Brain pericyte (primary cell): ENCODE measurements at places on chromosomes 2 and 18.

- DNase-seq: no peak
Measured at GRCh38 chr2:98881153-98881650, 54.8 kb downstream of the CRACDL start.

DNA sequence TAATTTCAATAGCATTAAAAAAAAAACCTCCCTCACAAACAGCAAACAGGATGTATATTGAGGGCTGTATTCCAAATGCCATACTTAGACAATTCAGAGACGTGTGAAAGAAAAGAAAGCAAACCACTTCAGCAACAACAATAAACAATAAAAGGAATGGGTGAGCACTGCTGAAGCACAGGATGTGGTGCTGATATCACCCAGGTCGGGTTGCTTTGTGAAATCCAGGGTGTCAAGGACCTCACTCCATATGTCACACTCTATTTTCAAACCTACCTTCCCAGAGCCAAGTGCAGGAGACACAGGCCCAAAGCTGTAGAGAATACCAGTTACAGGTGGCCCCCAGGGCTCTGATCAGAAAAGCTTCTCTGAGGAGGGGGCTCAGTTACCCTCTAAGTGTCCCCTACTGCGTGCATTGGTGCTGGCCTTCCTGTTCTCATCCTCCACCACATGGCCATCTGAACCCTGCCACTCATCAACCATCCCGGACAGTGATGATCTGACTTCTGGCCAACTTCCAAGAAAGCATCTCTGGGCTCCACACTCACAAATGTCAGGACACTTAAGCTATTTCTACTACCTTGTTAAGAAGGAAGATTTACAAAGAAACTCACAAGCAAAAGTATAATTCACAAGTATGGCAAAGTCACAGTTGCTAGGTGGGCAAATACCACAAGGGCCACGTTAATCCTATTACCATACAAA, 363.0 kb downstream of the SS18 start:
- DNase-seq: no peak

DNA sequence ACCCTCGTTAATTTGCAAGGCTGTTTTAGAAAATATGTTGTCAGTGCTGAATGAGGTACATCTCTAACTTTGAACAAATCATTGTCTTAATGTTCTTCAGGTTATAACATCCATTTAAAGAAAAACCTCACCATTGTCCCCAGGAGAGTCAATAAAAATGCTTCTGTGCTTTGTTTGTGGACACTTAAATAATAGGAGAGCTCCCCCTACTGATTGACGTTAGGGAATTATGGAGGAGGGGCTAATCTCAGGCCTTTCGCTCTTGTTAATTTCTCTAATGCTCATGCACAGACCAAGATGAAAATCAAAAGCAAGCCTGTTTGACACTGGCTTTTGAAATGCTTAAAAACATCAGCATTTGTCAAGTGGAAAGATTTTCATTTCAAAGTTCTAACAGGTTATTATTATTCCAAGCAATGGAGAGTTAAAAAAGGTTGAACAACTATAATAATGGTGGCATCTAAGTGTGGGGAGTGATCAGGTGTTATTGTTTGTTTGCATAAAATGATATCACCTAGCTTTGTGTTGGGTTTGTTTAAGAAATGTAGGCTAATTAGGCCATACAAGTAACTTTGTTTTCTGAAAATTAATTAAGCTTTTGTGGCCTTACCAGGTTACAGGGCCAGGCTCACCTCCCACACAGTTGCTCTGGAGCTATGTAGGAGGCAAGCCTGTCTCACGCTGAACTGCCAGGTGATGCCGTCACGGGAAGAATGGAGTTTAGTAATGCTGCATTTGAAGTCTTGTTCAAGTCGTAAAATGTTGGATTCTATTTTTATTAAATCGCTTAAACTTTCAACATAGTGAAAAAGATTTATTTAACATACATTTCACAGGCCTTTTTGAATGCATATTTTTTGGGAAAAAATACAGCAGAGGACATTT, 51.7 kb upstream of the SMIM21 start:
- no peak for DNase-seq

- no peak for DNase-seq
Measured at GRCh38 chr2:11371092-11371937, 26.9 kb upstream of the ROCK2 start.

DNA sequence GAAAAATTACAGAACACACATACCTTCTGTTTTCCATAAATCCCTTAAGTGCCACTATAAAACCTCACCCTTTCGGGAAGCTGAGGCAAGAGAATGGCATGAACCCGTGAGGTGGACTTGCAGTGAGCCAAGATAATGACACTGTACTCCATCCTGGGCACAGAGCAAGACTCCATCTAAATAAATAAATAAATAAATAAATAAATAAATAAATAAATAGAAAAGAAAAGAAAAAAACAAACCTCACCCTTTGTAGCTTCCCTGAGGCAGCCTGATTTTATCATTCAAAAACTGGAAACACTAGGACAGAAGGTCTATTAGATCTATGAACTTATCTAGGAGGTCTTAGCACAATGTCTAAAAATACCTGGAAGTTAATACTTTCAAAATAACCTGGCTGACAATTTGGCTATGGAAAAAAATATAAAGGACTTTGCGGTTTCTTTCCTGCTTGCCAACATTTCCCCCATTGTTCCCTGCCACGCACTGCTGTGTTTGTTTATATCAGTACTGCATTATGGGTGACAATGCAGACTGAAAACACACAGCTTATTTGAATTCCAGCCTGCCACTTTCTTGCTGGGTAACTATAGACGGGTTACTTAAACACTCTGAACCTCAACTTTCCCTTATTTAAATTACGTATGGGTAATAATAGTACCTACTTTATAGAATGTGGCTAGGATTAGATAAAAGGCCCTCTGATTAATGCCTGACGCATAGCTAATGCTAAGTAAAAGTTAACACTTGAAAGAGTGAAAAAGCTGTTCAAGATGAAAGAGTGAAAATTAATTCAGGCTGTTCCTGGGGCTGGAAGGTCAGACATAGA, 313.0 kb downstream of the RDH14 start:
- no peak for DNase-seq

- no peak for DNase-seq
Measured at GRCh38 chr2:193679847-193680246, 1485.1 kb upstream of the TMEFF2 start.

DNA sequence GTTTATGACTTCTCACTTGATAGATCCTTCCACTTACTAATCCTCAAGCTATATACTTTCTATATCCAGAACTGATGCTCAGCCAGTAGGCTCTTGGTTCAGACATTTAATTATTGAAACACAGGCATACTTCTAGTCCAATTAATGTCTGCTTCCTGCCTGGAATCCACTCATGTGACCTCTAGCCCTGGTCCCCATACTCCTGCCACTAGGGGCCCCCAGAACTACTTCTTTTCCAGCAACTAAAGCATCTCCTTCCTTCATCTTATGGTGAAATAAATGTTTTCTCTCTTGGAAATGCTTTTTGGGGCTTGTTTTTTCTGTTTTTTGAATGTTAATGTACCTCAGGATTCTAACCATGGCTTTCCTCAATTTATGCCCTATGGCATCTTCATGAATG, 527.6 kb downstream of the SATB2 start:
- no peak for DNase-seq

GRCh38 chr2:215377283-215377682, 58.6 kb downstream of the FN1 start:
- no peak for DNase-seq

DNA sequence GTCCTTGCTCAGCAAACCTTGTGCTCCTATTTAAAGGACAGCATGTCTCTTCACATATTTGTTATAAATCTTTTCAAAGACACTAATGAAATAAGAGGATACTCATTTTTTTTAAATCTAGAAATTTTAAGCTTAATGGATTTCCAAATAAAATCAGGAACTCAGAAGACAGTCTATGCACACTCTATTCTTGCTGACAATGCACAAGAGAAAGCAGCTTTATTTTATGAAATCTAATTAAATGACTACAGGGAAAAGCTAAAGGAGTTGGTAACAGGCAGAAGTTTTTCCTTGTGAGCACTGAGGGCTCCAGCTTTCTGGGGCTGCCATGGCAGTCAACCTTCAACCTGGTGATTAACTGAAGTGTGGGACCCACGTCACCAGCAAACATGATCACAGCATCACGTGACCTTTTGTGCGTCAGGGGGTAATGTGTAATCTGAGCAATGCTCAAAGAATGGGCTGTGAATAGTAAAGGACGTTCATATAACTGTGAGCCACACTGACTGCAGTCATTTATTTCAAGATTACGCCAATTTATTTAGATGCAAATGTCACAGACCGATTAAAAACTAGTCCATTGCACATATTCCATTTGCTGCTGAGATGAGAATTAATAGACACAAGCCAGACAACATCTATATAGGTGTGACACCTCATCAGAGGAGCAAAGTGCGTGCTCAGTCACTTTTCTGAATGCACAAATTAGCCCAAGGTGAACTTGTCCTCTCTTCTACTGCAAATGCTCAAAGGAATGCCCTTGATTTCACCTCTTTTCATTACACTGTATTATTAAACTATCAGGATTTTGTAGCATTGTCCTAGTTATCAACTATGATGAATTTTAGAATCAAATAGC, 11.6 kb upstream of the DNER start:
- no peak for DNase-seq

- no peak for DNase-seq
Measured at GRCh38 chr18:46370898-46371297, 266.7 kb downstream of the HAUS1 start.

GRCh38 chr2:71453404-71454220, at the start of gene DYSF:
Gene DYSF, plus strand, starts transcription at chr2:71453561.
- no peak for DNase-seq

DNA sequence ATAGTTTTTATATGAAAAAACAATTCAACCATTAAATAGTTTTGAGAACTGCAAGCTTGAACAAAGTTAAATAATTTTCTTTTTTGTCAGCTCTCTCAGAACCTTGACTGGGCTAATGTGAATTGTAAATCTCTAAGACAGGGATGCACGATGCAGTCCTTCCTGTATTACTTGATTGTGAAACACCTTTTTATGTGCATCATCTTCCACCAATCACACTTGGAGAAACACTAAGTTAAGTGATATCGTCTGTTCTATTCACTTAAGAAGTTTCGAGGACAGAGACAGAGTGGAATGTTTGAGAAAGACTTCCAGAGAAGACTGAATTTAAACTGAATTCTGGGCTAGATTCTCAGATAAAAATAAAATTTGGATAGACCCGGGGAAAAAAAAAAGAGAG, 238.2 kb downstream of the MREG start:
- no peak for DNase-seq

- no peak for DNase-seq
Measured at GRCh38 chr18:5942591-5942990, 47.3 kb upstream of the TMEM200C start.

DNA sequence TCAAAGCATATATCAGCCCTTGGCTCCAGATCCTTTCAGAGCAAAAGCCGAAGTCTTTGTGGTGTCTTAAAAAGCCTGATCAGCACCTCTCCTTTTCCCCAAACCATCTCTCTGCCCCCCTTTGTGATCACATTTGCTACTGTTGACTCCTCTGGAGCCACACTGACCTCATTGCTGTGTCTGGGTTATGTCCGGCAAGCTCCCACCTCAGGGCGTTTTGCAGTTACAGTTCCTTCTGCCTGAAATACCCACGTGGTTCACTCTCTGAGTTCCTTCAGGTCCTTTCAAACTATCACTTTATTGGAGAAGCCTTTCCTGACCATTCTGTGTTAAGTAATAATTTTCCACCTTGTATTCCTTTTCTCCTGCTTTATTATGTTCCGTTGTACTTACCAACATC, 11.8 kb downstream of the C2orf69 start:
- DNase-seq: no peak

DNA sequence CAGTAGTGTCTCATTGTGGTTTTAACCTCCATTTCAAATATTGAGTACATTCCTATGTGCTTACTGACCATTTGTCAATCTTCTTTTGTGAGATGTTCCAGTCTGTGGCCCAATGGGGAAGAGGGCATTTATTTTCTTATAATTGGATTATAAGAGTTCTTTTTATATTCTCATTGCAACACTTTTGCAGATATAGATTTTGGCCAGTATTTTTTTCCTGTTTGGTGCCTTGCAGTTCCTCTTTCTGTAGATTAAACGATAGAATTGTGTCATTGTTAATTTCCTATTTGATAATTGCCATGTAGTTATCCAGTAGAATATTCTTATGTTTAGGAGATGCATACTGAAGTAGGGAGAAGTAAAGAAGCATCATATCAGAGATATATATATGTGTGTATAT, 56.4 kb upstream of the CYTIP start:
- DNase-seq: no peak

- DNase-seq: no peak
Measured at GRCh38 chr2:69119104-69119894, 106.3 kb downstream of the ANTXR1 start.

DNA sequence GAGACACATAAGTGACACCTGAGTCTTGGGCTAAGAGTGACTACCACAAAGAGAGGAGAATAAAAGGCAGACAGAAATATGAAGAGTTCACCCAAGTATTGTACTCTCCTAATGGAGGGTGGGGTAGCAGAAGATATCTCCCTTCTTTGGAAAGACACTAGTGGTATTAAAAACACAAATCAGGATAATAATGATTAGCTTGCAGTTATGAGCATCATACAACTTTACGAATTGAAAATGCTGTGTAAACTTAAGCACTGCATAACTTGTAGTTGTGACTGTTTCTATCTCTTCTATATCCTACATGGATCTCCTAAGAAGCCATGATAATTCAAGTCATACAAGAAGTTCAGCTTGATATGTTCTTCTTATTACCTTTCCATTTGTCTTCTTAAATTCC, 38.1 kb upstream of the CDH20 start:
- DNase-seq: no peak

DNA sequence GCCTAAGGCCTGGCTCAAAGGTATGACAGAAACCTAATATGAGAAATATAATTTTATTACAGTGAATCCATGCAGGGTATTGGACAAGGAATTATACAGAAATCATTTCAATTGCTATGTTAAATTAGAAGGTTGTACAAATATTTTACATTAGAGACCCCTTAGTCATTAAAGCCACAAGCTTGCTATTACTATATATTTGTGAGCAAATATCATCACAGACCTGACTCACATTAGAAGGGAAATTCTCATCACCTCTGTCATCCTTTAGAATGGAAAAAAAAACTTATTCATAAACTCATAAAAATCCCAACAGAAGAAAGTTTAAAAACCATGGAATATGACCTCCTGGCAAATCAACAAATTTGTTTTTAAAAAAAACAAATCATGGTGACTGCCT, 277.9 kb downstream of the DCC start:
- DNase-seq: no peak
